ENCODE measurements at places on chromosomes 3 and 15.
A peak's percentile ranks its signal among the peaks of the same experiment; 100 is the strongest.

- DNase-seq: no peak
These were observed 17.7 kb downstream of the IREB2 start for GRCh38 chr15:78455749-78456148.

GRCh38 chr15:64720188-64720587 is 55.2 kb downstream of the RBPMS2 start:
- DNase-seq: no peak

GRCh38 chr3:78633626-78634025 is 1134.2 kb downstream of the ROBO1 start:
- no peak for DNase-seq

DNA sequence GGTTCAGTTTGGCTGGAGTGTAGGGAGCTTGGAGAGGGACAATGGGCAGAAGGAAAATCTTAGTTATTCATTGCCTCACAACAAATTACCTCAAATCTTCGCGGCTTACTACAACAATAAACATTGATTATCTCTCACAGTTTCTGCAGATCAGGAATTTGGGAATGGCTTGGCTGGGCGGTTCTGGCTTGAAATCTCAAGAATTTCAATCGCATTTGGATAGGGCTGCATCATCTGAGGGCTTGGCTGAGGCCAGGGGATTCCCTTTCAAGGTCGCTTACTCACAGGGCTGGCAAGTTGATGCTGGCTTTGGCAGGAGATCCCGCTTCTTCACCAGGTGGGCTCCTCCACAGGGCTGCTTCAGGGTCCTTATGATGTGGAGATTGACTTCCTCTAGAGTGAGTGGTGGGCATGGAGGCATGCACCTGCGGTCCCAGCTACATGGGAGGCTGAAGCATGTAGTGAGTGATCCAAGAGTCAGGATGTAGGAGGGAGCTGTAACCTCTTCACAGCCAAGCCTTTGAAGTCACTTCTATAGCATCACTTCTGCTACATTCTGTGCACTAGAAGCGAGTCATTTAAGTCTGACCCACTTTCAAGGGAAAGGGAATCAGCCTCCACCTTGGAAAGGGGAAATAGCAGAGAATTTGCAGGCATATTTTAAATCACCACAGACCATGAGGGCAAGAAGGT is 63.1 kb downstream of the CDC25A start:
- no peak for DNase-seq

DNA sequence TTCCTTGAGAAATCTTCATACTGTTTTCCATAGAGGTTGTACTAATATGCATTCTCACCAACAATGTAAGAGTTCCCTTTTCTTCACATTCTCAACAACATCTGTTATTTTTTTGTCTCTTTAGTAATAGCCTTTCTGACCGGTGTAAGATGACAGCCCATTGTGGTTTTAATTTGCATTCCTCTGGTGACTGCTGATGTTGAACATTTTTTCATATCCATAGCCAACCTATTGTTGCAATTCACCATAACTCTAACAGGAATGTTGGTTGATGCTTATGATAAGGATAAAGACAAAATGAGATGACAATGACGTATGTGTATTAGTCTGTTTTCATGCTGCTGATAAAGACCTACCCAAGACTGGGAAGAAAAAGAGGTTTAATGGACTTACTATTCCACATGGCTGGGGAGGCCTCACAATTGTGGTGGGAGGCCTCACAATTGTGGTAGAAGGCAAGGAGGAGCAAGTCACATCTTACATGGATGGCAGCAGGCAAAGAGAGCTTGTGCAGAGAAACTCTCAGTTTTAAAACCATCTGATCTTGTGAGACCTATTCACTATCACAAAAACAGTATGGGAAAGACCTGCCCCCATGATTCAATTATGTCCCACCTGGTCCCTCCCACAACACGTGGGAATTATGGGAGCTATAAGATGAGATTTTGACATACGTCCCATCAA is 37.6 kb upstream of the RHCG start:
- DNase-seq: no peak

DNA sequence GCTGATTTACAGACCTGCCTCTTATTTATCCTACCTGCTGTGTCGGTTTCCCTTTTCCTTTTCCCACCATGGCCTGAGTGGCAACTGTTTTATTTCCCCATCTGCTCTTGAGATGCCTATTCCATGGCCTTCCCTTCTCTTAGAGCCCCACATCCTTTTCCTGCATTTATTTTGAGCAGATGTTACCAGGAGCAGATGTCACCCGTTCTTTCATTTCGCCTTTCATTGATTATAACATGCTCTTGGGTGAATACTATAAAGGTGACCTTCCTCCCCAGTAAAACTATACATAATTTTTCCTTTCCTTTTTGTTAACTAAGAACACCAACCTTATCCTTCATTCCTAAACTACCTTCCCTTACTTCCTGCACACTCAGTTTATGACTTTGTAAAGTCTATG is 8.5 kb upstream of the P2RY1 start:
- no peak for DNase-seq

GRCh38 chr15:52923626-52924025 is 133.5 kb upstream of the ONECUT1 start:
- no peak for DNase-seq

- DNase-seq: no peak
These were observed 97.7 kb upstream of the SLC4A7 start for GRCh38 chr3:27581852-27582251.

DNA sequence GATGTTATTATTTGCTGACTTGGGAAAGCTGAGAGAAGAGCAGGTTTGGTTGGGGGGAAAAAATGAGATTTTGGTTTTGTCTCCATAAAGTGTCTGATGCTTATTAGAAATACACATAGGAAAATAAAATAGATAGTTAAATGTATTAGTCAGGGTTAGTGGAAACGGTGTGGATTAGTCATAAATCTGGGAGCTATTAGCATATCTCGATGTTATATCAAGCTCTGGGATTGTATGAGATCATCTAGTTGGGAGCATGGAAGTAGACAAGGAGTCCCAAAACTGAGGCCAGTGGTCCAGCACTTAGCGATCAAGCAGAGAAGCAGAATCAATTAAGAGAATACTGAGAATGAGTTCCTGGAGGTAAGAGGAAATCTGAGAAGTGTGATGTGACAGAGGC is 845.5 kb downstream of the ROBO2 start:
- DNase-seq: no peak

DNA sequence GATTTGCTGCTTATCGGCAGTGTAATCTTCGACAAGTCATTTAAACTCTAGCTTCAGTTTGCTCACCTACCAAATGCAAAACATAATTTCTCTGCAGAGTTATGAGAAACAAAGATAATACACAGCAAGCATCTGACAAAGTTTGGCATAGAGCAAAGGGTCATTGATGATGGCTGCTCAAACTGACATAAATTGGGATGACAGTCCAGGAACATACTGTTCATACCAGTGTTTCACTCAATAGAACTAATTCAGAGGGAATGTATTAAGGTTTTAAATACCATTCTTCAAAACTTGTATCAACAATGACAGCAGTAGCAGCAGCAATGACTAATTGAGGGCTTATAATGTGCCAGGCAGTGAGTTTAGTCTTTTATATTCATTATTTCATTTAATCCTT is 137.6 kb downstream of the SPATA16 start:
- no peak for DNase-seq

GRCh38 chr3:149879872-149880271 is 66.9 kb downstream of the RNF13 start:
- DNase-seq: no peak

GRCh38 chr15:98689431-98689861 is 41.1 kb downstream of the IGF1R start:
- DNase-seq: no peak

DNA sequence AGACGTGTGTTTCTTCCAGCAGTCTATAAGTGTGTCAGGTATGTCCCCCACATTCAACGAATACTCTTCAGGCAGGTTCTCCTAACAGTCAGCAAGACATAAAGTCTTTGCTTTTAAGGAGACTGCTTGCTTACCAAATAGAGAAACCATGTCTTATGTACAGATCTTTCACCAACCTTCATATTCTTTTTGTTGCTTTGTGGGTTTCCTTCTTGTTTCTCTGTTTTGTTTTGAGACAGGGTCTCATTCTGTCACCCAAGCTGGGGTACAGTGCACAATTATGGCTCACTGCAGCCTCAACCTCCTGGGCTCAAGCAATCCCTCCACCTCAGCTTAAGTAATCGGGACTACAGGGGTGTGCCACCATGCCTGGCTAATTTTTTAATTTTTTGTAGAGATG is 14.3 kb downstream of the DYNC1LI1 start:
- DNase-seq: no peak

- DNase-seq: no peak
These were observed 19.5 kb downstream of the CX3CR1 start for GRCh38 chr3:39260318-39260717.

DNA sequence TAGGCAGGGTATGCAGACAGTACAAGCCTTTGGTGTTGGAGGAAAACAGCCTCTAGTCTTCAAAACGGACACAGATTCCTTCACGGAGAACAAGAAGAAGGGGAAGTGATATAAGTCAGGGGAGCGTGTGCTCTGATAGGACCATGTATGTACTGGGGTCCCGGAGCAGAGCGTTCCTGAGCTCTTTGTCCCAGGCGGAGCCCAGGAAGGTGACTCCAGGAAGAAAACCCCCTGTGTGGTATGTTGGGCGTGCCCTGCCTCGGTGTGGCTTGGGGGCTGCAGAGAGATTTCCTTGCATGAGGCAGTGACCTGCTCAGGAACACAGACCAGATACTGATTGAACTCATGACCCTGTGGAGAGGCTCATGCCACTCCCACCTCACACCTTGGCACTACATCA is 21.7 kb downstream of the MELTF start:
- no peak for DNase-seq

- DNase-seq: no peak
These were observed 55.6 kb downstream of the CGGBP1 start for GRCh38 chr3:88003115-88003755.

GRCh38 chr3:126199256-126199655 is 18.9 kb upstream of the ALDH1L1 start:
- no peak for DNase-seq

DNA sequence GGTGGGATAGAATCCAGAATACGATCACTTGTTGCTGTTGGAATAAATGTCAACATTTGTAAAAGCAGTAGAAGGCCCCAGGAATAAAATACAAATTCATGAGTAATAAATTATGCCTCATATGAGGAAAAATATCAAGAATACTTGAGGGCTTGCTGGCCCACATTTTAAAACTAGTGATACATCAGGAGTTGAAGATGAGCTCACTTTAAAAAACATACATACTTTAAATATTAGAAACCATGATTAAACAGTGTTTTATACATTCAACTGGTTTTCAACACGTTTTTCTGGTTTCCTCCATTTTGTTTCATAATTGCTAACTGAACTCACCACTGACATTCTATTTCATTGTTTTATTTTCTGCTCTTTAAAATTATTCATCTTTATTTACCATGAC is 141.4 kb downstream of the TFG start:
- DNase-seq: no peak

- no peak for DNase-seq
These were observed 205.1 kb upstream of the EIF1B start for GRCh38 chr3:40104441-40104840.

GRCh38 chr15:32935139-32935538 is 217.3 kb downstream of the GREM1 start:
- no peak for DNase-seq

DNA sequence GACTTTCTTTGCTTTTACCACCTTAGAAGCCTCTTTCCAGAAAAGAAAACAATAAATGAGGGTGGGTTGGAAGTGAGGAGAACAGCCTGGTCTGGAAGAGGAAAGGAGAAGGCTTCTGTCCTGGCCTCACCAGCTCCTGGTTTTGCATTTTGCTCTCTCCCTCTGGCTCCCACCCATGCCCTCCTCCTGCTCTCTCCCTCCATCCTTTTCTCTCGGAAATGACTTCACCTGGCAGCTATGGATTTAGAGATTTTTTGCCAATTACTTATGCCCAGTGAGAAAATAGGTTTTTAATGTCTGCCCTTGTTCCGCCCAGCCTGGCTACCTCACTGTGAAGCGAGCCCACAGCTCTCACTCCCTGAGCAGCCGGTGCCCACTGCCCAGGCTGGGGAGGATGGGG is 77.9 kb upstream of the NTRK3 start:
- no peak for DNase-seq

DNA sequence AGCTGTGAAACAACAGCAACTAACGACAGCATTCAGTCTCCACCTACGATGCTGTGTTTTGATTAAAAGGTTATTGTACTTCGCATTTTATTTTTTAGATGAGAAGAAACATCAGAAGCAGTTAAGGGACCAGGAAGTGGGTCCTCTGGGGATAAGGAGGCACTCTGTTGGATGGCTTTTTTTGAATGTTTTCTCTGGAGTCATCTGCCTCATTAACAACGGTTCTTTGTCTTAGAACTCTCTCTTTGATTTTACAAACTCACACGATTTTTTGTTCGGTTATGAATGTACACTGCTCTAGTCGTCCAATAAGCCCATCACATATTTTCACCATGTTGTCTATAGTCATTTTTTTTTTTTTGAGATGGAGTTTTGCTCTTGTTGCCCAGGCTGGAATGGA is 36.0 kb upstream of the ARPIN start:
- no peak for DNase-seq

DNA sequence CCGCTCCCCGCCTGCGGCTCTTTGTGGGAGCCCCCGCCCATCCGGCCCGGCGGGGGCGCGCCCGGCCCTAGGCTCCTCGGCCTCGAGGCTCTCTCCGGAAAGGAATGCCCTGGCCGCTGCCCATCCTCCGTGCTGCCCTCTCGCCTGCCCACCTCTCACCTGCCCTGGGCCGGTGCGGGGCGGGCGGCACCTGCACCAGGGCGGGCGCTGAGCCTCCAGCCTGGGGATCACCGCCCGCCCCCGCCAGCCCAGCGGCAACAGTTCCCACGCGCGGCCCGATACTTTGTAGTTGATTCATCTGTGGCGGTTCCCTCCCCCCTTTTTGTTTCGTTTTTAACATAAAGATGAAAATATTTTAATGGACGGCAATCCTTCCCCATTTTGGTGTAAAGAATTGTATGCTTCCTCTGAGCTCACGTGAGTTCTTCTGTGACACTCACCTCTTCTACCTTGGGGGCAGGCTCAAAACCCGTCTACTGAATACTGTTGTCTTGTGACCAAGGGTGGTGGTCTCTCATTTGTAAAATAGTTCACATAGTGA is 1.9 kb downstream of the KLF13 start:
- DNase-seq: peak; percentile 85

All from activated CD8-positive, alpha-beta memory T cell treated with anti-CD3 and anti-CD28 coated beads, Interleukin-2, amount 50 U/mL, for 48 hours (primary cell).